ENCODE measurements at places on chromosomes 6 and 20. TPM values are rescaled to one million over a fixed set of nuclear protein-coding genes. Genes with fewer than 3 reads are reported as not detected.
A peak's percentile ranks its signal among the peaks of the same experiment; 100 is the strongest.

- DNase-seq, result no peak
Measured at GRCh38 chr6:72966628-72967280, 258.5 kb downstream of the KHDC1L start.

DNA sequence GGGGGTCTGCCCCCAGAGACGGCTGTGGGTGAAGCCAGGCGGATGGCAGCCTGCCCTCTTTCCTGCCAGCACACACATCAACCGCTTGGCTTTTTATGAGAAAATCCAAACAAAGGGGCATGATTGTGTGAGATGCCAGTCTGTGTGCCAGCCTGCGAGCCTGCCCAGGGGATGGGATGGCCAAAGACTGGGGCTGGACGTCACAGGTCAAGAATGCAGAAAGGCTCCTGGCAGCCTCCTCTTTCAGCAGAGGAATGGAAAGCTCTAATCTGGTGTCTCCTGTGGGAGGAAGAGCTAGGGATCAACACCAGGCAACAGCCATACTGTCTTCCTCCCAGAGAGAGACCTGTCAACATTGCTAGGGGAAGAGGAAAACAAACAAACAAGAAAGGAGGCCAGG, 15.8 kb downstream of the TUBB2B start:
- DNase-seq, result no peak

- no peak for DNase-seq
Measured at GRCh38 chr6:131026243-131026642, 36.8 kb downstream of the EPB41L2 start.

GRCh38 chr6:116190550-116190949, 63.3 kb downstream of the TSPYL4 start:
- DNase-seq, result peak; percentile 97

DNA sequence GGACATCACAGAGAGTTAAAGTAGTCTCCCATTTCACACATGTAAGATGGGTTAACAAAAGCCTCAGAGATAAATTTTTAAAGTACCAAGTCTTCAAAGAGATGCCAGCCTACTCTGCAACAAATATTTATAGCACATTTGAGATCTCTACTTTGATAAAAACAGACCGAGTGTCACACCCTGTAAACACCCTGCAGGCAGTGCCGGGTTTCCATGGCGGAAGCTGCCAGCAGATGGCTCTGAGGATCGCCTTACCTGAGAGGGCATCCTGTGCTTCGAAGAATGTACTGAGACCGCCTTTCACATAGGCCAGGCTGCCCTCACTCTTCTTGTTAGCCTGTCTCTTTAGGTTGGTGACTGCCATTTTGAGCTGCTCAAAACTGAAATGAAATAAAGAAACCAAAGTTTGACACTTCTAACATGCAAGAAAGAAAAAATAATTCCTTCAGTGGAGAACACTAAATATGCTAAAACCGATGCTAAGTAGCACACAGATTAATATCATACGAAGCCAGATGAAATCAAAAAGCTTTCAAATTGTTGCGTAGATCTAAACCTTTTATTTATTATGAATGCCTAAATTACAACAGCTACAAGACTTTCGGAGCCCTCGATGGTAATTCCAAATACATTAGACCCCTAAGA, 39.3 kb downstream of the HUS1B start:
- DNase-seq, result no peak

GRCh38 chr20:59025086-59025485, 5.9 kb downstream of the TUBB1 start:
- no peak for DNase-seq

DNA sequence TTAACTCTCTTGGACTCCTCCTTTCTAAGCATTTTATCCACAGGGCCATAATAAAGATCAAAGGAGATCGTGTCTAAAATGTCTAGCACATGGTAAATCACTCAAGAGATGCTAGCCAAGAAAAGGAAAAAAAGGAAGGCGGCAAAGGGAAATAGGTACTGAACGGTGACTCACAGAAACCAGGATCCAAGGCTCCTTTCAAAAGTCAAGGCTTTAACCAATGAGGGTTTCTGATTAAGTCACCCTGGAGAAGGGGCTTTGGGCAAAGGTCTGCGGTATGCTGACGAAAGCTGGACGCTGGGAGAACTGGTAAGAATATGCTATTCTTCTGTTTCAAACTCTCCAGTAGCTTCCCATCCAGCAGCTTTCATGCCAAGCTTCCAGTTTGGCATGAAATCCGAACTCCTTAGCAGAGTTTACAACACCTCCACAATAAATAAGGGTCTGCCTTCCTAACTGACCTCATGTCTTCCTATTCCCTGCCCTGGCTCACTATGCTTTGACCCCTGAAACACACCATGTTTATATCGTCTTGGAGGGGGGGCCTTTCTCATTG, 1.0 kb downstream of the TOMM34 start:
- DNase-seq, result peak; percentile 58

DNA sequence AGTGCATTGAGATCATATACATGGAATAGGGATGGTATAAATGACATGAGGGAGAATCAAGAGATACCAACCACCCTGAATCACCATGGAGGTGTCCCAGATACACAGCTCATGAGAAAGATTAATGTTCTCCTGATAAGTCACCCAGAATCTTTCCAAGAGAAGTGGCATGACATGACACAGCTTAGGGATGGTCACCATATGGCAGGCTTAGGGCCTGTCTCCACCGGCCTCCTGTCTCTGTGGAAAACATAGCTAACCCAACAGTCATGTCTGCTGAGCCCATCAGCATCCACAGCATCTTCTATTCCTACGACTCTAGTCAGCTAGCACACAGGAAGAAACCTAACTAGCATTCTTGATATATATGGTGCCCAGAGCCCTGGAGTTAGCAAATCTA, 133.3 kb downstream of the IPCEF1 start:
- DNase-seq, result no peak

ADTRP gene
- 0.58 TPM for total RNA-seq

MEP1A gene
- total RNA-seq, result not detected

PCNA gene
- 77.6 TPM for total RNA-seq

SLX4IP gene
- 4.7 TPM for total RNA-seq
